ENCODE measurements at places on chromosomes 4 and X.

- DNase-seq = no peak
These were observed 221.4 kb downstream of the TACR3 start for GRCh38 chr4:103498161-103499070.

DNA sequence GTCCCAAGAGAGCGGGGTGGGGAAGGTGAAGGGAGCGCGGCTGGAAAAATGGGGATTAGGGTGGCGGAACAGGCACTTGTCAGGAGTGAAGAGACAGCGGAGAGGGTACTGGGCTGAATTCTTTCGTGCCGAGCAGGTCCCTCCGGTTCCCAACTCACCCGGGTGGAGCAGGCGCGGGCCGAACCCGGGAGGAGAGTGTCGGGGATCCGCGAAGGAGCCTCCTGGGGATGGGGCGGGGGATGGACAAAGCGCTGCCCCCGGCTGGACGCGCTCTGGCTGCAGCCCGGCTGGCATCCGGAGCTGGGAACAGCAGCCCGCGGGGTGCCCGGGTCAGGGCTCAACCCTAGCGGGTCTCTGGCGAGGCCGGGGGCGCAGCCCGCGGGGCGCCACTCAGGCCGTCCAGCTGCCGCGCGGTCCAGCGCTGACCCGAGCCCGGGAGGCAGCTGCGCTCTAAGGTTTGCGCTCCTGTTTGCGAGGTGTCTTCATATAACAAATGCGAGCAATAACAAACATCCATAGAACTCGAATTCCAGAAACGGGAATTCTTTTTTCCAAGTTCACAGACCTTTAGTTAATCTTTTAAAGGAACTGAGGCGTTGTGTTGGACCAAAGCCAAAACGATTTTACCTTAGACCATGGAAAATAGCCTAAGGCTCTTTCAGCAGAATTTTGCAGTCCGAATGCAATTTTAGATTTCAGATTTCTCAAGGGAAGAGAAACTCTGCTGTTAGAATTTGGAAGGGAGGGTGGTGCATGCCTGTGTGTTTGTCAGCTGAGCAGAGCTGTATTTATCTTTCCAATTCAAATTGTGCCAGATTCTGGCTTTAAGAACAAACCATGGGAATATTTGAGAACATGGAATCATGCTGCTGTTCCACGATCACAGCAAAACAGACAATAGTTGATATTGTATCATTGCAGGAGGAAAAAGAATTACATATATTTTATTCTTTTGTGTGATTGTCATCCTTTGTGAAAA lies 744 bp downstream of the NPY5R start:
- peak; percentile 5 for DNase-seq

GRCh38 chr4:139556071-139556723 lies at the start of gene SETD7:
SETD7 (minus strand) TSS chr4:139556219; CDS start chr4:139556137, 82 bp downstream.
- peak; percentile 74 for DNase-seq

GRCh38 chr4:95059663-95060062 lies 301.9 kb downstream of the BMPR1B start:
- no peak for DNase-seq

GRCh38 chr4:62517716-62518115 lies 1317.6 kb downstream of the ADGRL3 start:
- no peak for DNase-seq

GRCh38 chr4:21097865-21098264 lies 397.6 kb downstream of the PACRGL start:
- no peak for DNase-seq

DNA sequence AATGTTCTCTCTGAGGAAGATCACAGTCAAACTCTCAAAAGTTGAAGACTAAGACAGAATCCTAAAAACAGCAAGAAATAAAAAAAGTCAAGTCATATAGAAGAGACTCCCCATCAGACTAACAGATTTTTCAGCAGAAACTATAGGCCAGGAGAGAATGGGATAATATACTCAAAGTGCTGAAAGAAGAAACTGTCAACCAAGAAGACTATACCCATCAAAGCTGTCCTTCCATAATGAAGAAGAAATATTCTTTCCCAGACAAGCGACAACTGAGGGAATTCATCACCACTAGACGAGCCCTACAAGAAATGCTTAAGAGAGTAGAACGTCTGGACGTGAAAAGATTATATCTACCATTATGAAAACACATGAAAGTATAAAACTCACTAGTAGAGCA lies 22.0 kb downstream of the TLR6 start:
- no peak for DNase-seq

GRCh38 chrX:13015536-13016236 lies 28.7 kb downstream of the FAM9C start:
- no peak for DNase-seq

DNA sequence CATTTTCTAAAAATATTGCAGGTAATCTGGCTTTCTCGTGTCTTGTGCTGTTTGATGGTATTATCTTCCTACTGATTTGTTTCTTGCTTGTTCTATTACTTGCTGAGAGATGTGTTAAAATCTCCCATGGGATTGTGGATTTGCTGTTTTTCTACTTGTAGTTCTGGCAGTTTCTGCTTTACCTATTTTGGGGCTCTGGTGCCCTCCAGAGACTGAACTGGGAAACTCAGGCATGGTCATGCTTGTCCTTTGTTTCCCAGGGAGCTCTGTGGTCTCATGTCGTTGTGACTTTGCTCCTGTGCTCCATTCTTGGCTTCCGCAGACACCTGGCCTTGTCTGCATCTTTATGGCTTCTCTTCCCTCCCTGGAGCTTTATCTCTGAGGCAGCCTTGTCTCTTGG lies 39.5 kb downstream of the NSD2 start:
- DNase-seq = peak; percentile 57

DNA sequence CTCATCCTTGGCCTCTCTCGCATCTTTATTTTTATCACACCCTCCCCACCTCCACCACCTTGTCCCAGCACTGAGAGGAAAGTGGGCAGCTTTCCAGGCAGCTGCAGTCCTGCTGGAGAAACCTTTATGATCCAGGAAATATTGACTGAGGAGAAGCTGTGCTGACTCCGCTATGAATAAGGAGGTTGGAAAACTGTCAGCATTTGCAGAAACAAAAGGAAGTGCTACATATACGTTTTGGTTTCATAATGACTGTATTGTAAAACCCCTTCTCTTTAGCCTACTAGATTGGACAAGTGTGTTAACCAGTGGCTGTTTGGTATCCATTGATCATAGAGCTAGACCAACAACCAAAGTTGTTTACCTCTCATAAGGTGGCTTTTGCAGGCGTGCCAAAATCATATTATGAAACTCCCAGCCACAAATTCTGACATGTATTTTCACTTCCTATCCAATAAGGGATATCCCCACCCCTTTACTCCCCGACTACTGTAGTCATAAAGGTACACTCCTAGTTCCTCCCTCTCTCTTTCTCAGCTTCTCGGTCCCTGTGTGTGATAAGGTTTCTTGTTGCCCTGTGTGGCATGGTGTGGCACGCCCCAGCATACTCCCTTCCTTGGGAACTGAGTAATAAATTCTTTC lies 88.4 kb downstream of the GPR143 start:
- no peak for DNase-seq

DNA sequence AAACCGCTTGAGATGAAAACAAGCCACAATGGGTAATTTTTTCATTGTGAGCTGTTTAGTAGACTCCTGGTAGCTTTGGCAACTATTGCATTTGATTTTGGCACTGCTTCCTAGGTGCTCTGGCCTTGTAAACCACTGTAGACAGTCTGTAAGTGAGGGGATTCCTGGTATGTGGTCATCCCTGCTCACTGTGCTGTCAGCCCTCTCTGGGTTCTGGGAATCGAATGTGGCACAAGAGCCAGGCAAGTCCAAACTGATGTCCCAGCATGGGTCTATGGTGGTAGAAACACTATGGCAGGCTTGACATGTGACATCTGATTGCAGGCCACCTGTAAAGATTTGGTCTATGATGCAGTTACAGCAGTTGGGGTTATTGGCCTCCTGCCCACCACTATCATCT lies 2.5 kb downstream of the USP51 start:
- DNase-seq = no peak

DNA sequence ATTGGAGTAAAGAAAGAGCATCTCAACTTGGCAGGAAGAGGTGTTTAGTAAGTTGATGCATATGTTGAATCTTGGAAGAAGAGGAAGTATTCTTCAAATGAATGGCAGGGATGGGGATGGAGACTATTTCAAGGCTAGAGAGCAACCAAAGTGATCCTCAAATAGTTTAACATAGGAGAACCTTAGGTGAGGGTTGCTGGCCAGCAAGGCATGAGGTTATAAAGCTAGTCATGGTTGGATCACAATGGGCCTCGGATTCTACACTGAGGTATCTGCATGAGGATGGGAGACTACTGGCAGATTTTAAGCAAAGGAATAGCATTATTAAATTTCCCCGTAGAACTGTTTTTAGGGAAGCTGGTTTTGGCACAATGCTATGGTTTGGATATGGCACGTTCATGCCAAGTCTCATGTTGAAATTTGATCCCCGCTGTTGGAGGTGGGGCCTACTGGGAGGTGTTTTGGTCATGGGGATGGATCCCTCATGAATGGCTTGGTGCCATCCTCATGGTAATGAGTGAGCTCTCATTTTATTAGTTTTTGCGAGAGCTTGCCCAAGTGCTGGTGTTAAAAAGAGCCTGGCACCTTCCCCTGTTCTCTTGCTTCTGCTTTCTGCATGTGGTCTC lies 41.9 kb upstream of the ETNPPL start:
- no peak for DNase-seq

DNA sequence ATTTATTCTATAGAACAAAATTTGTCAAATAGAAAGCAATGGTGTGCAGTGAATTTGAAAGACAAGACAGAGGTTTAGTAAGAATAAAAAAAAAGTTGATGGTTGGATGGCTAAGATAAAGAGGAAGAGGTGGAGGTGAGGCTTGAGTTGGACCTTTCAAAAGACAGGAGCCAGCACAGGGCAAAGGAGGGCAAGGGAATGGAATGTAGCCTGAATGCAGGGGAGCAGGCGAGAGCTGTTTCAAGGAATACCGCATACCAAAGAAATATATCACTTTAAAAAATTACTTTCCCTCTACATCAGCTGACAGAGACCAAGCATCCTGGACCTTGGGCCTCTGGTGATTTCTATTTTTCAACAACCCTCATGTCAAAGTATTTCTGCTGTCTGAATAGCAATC lies 38.0 kb upstream of the CXXC4 start:
- no peak for DNase-seq

DNA sequence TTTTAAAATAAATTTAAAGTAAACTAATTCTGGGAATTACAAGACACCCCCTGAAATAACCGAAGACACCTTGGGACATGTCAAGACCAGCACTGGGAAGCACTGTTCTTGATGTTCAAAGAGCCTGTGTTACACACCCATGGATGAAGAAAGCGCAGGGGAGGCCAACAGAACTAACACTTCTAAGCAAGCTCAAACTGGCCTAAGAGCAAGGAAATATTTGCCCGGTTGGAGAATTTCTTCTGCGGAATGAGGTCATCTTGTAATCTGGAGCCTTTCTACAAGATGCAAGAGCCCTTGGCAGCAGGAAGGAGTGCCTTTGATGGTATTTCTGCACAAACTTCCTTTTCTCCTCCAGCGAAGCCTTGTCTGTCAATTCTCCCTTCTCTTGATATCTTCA lies 9.3 kb upstream of the EFHC2 start:
- DNase-seq = no peak

GRCh38 chr4:176789955-176790354 lies 2.8 kb downstream of the VEGFC start:
- DNase-seq = peak; percentile 65

GRCh38 chrX:148691456-148691855 lies 191.0 kb downstream of the AFF2 start:
- DNase-seq = no peak

DNA sequence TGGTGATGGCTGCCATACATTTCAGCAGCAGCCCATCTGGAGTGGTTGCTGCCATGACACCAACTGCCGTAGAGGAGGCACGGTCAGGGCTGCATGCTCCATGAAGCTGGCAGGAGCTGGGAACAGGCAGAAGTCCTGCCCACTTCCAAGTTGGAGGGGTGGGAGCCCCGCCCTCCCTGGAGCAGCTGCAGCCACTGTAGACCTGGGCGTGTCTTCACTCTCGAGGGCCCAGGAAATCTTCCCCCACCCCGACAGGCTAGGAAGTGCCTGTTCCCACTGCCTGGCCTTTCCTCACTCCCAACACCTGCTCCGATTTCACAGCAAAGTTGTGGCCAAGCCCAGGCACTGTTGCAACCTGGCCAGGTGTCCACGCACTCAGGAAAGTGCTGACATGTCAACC lies 42.3 kb downstream of the NALF2 start:
- DNase-seq = no peak

DNA sequence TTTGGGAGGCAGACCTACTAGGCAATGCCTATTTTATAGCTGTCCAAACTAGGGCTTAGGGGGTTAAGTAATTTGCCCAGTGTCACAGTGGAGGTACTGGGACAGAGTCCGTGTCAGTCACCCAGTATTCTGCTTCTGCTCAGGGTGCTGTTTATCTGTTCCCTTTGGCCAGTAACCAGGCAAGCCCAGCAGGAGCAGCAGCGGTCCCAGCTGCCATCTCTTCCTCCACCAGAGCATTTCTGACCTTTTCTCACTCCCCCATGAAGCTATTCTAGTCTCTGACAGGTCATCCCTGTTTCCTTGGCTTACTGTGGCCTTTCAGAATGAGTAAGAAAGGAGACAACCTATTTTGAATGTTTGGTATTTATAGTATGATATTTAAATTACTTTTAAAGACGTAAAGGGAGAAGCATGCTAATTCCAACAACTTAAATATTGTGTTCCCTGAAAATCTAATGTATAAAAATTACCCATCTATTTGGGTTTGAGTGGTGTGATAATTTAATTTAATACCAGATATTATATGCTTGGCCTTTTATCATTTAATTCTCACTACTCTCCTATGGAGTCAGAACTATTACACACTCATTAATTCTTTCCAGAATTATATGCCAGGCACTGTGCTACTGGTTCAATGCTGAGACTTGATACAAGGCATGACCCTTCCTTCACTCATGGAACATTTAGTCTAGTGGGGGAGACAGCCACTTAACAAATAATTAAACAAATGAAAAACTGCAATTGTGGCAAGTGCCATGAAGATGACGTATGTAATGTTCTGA lies 60.6 kb downstream of the RPS6KA3 start:
- no peak for DNase-seq

DNA sequence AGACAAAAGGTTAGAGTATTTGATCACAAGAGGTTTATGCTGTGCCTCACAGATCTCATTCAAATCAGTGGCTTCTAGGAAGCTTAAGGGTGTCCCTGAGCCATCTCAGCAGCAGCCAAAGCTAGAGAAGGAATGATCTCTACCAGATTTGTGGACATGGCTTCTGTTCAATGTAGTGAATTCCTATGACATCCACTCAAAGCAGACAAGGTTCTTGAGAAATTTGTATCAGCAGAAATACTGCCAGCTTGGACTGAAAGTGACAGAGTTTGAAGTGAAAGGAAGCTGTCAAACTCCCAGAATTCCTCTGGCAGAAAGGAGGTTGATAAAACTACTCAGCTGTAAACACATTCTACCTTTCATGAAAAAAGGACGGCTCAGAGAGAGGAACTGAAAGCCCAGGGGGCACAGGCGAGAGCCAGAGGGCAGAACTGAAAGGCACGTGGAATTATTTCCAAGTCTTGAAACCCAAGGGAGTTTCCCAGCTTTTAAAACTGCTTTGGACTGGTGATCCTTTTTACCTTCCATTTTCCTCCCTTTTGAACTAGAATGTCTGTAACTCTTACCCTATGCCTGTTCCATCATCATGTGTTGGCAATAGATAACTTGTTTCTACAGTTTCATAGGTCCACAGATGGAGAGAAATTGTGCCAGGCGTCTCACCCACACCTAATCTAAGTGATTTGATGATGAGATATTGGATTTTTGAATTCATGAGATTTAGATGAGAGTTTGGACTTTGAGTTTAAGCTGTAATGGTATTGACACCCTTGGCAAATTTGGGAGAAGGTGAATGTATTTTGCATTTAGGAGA lies 14.5 kb upstream of the MED14 start:
- DNase-seq = no peak

GRCh38 chrX:148874636-148875246 lies 374.3 kb downstream of the AFF2 start:
- DNase-seq = no peak

- peak; percentile 52 for DNase-seq
These were observed at the start of gene TSPAN7 for GRCh38 chrX:38561126-38561868. TSPAN7 (plus strand) TSS chrX:38561542; CDS start chrX:38561547, 5 bp downstream.

All from hepatic stellate cell (primary cell).